Fibroblast of pulmonary artery (primary cell): ENCODE measurements at places on chromosomes 3 and 15.

DNA sequence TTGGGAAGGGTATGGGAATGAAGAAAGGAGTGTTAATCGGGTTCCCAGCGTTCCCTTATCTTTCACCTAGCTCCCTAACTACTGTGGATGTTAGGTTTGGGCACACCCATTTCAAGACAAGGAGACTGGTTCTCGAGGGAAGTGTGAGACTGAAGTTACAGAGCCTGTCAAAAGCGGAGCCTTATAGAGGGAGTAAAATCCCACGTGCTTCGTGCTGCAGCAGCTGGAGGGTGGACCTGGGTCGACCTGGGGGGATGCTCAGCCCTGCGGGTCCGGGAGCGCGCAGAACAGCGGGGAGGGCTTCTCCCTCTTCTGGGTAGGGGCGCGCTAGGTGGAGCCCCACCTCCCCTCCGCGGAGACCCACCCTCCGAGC lies 314 bp upstream of the TMED3 start:
- DNase-seq: peak; percentile 37

DNA sequence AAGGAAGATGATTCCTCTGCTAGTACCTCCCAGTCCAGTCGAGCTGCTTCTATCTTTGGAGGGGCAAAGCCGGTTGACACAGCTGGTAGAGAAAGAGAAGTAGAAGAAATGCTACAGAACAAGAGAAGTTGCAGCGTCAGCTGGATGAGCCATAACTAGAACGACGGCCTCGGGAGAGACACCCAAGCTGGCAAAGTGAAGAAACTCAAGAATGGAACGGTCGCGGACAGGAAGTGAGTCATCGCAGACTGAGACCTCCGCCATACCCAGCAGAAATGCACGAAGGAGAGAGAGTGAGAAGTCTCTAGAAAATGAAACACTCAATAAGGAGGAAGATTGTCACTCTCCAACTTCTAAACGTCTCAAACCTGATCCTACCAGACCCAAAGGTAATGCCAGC lies 19.0 kb upstream of the PARP14 start:
- no peak for DNase-seq

DNA sequence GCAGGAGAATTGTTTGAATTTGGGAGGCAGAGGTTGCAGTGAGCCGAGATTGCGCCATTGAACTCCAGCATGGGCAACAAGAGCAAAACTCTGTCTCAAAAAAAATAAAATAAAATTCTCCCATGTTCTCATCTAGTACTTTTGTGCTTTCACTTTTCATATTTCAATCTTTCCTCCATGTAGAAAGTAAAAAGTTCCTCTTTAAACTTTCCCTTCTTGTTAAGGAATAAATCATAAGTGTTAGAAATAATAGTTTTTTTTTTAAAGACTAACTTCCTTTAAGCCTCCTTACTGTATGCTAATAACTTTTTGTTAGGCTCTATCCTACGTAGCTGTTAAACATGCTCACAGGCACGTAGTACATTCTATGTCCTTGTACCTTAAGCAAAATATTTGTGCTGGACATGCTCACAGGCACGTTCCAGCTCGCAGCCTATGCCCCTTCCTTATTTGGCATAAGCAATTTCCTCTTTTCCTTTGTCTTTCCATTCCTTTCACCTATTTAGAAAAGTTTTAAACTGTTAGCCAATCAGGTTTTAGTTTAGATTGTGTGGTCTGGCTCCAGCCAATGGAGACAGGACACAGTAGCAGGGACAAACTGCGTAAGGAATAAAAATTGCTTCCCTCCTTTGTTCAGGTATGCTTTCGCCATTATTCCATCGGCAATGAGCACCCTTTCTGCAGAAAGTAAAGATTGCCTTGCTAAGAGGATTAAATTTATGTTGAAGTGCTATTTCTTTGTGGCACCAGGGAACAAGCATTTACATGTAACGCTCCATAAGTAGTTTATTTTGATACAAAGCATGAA lies 38.9 kb upstream of the PIK3CB start:
- DNase-seq: no peak

GRCh38 chr3:134395103-134395502 lies 20.9 kb upstream of the AMOTL2 start:
- DNase-seq: no peak

DNA sequence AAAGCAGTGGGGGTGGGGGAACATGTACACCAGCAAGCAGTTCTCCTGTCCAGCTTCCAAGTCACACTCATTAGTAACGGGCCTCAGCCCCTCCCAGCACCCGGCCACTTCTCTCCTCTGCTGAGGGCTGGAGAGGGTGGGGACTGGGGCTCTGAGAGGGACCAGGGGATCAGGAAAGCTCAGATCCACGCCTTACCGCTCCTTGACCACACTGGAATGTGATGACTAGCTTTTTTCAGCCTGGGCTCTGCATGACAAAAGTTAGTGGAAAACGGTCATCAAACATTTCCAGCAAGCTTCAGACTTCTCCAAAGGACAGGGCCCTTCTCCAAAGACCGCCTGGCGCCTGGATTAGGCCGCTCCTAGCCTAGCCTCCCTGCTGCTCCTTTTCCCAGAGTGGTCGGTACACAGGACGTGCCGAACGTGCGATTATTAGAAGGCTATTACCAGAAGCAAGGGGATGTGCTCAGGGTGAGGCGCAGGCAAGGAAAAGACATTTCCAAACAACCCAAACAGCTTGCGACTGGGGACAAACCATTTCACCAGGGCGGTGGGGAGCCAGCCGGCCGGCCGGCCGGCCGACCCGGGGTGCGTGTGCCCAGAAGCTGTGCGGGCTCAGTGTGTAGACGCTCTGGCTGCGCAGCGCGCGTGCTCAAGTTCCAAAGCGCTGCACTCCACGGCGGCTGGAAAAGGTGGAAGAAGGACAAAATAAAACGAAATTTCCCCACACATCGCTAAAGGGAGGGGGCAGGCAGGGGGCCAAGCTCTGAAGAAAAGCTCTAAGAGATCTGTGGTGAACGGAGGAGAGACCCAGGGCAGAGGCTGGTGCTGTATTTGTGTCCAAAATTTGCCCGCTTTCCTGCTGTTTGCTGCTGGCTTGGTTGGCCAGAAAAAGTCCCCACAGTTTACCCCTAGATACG lies 51.0 kb upstream of the SSR3 start:
- DNase-seq: peak; percentile 70

GRCh38 chr3:64016941-64017620 lies 6.2 kb downstream of the PSMD6 start:
- peak; percentile 20 for DNase-seq

- DNase-seq: peak; percentile 53
These were observed 779.5 kb downstream of the ROBO1 start for GRCh38 chr3:78988324-78988723.

- no peak for DNase-seq
These were observed 15.3 kb upstream of the RTP4 start for GRCh38 chr3:187352581-187353575.

GRCh38 chr15:60576044-60576443 lies 97.1 kb upstream of the ICE2 start:
- DNase-seq: no peak

- DNase-seq: peak; percentile 10
These were observed 31.3 kb downstream of the EDEM1 start for GRCh38 chr3:5218815-5219214.

DNA sequence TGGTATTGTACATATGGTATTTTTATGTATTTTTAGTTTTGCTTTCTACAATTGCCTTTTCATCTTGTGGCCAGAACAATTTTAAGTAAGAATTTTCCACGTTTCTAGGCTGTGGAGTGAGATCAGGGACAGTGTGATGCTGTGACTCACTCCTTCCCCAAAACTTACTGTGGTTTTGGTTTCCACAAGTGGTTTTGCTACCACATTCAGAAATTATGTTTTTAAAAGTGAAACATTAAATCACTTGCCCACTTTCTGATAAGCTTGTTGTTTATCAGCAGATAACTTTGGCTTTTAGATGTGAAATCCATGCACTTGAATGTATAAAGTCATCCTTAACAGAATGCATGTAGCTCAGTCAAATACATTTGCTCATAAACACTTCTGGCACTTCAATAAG lies 192.2 kb upstream of the THRB start:
- DNase-seq: peak; percentile 37

DNA sequence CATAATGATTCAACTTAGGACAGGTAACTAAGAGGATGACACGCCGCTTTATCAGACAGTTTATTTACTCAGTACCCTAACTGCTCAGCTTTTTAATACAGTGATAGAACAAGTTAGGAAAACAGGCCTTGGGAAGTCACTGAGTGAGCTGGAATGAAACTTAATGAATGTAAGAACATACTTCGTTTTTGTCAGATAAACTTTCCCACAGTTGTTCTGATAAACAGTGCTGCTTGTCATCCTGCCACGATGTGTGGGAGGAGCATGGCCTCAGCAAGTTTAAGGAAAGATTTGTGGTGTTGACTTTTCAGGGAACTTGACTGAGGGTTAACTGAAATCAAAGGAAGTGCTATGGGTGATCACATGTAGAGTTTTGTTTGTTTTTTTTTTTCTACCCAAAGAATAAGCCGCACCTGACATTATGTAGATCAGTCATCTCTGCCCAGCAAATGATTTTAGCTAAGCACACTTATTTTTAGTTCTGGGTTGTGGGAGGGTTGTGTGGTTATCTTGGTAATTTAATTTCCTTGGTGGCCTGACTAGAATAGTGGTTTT lies 5.6 kb upstream of the P2RY14 start:
- DNase-seq: peak; percentile 77

- no peak for DNase-seq
These were observed 33.4 kb downstream of the RAD18 start for GRCh38 chr3:8929860-8930259.

DNA sequence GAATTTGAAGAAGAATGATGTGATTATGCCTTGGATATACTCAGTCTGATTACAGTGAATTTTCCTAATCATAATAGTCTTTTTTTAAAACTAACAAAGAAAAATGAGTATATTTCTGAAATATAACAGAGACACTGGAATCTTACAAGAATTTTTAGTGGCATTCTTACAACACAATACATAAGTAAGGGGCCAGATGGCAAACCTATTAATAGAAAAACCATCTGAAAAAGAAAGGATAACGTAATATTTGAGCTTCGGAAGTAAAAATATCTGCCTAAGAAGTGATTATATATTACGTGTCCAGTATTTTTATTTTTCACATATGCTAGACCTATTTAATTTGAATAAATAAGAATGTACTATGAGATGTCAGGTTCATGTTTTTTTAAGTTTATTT lies 452.8 kb downstream of the NAALADL2 start:
- DNase-seq: no peak

- DNase-seq: no peak
These were observed 221.8 kb upstream of the TPRG1 start for GRCh38 chr3:188949996-188950395.

GRCh38 chr15:95295363-95295762 lies 1035.1 kb upstream of the NR2F2 start:
- DNase-seq: no peak

GRCh38 chr3:138833899-138834595 lies 681 bp downstream of the PIK3CB start:
- DNase-seq: peak; percentile 31

GRCh38 chr15:72353266-72353665 lies 22.5 kb downstream of the HEXA start:
- no peak for DNase-seq

DNA sequence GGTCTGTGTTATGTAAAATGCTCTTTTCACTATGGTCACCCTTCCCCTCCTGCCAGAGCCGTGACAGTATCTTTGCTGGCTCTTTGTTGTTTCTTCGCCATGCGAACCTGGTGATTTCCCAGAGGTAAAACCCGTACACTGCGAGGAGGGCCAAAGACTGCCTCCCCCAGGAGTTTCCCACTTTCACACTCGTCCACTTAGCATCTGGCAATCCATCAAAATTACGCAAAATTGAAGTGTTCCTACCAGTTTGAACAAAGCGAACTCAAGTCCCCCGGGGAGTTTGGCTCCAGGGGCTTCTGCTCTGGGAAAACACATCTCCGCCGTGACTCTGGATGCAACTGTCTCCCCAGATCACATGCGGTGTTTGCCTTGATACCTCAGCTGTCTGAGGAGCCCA lies 239.9 kb downstream of the FAM43A start:
- DNase-seq: no peak

DNA sequence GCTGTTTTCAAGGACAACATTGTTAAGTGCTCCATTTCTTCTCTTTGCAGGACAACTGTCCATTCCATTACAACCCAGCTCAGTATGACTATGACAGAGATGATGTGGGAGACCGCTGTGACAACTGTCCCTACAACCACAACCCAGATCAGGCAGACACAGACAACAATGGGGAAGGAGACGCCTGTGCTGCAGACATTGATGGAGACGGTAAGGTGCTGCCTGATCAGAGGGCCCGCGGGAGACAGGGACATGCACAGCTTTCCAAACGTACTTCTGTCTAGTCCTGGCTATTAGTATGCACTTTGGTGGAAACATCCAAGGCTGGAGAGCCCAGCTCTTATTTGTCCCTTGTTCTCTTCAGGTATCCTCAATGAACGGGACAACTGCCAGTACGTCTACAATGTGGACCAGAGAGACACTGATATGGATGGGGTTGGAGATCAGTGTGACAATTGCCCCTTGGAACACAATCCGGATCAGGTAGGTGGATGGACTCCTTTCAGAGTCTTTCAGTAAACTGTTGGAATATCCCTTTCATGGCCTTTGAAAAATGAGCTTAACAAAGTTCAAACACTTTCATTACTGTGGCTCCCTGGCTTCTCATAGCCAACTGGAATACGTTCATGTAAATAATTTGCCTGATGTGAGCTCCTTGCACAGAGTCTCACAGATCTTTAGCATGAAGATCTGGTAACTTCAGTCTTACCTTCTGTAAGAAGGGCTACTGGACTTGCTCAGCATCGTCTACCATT lies 10.4 kb downstream of the THBS1 start:
- DNase-seq: peak; percentile 61

GRCh38 chr3:175325440-175325839 lies 466.3 kb downstream of the NAALADL2 start:
- DNase-seq: no peak

DNA sequence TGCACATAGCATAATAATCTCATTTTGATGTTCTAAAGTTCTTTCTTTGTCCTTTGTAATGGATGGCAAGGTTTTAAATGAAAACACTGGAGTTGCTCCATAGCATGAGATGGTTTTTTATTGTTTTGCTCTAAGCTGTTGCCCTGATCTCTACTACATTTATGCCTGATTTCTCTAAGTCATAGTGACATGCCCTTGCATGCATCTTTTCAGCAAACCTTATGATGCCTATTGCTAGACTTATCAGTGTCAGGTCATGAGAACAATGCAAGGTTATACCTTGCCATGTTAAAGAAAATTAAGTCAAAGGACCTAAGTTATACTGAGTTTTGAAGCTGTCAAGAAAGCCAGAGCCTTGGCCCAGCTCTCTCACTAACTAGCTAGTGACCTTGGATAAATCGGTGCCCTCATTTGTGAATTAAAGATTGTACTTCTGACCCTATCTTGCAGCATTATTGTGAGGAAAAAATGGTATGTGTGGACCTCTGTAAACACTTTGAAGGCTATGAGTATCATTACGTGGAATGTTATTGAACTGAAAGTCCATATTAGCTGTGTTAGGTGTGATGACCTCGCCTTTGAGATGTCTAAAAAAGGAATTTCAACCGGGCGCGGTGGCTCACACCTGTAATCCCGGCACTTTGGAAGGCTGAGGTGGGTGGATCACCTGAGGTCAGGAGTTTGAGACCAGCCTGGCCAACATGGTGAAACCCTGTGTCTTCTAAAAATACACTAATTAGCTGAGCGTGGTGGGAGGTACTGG lies 256.4 kb upstream of the UBE2E1 start:
- DNase-seq: no peak

- DNase-seq: no peak
These were observed 56.6 kb downstream of the MOBP start for GRCh38 chr3:39524107-39524506.

GRCh38 chr3:66362541-66362941 lies 138.3 kb downstream of the LRIG1 start:
- peak; percentile 53 for DNase-seq
